ENCODE measurements at places on chromosomes 4 and X. TPM values are rescaled to one million over a fixed set of nuclear protein-coding genes. Genes with fewer than 3 reads are reported as not detected.

DNA sequence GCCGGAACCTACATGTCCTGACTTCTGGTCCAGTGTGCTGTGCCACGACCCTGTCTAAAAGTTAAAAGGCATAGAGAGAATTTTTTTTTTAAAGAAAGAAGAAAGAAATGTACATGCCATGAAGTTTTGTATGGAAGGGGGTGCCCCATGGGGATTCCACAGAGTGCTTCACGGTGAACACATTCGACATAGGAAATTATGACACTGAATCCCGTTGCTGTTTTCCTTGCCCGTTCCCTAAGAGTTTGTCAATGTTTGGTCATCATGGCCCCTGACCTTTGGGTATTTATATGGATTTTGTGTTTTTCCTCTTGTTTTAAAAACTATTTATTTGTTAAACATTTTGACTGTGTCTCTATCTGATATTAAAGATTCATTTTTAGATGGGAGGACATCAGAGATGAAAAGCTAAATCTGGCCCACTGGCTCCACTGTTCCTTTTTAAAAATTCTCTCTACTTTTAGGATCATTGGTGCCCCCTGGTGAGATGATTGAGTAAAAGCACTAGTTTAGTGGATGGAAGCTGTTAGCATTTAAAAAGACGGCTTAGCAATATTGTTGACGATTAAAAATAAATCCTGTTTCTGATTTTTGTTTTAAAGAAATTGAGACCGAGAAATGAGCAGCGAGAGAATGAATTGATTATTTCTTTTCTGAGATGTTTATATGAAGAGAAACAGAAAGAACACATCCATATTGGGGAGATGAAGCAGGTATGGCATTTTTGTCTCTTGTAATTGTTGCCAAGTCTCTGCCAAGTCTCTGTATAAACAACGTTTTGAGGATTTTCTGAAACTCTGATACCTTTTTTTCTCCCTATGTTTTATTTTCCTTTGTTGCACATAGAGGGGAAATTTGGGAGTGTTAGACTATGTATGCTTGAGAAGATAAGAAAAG is 75.0 kb downstream of the PTTG2 start:
- DNase-seq: peak; percentile 87

DNA sequence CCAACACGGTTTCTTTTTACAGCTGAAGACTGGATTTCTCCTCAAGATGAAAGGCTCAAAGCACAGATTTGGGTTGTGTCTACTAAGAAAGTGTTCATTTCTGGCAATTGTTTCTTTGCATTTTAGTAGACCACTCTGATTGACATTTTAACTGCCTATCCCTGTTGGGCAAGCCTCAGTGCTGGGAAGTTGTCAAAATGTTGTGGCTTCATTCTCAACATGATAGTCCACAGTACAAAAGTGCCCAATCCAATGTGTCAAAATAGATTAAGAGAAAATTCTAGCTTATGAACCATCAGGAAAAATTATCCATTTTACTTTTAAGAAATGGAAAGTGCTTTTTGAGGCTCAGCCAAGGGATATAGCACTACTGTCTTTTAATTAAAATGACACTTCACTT is 323.9 kb upstream of the PRPS2 start:
- DNase-seq: no peak

DNA sequence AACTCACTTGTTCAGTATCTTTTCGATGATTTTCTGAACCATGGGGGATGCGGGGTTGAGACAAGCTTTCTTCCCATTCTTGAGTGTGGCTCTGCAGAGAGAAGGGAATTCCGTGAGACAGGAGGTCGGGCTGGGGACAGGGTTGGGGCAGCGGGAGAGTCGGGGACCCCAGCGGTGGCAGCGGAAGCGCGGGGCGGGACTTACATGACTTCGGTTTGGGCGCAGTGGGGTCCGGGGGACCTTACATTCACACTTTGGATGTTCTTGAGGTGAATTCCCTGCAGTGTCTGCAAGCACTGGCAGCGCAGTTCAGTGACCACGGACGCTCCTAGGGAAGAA is 434 bp downstream of the CXCL3 start:
- DNase-seq: no peak

DNA sequence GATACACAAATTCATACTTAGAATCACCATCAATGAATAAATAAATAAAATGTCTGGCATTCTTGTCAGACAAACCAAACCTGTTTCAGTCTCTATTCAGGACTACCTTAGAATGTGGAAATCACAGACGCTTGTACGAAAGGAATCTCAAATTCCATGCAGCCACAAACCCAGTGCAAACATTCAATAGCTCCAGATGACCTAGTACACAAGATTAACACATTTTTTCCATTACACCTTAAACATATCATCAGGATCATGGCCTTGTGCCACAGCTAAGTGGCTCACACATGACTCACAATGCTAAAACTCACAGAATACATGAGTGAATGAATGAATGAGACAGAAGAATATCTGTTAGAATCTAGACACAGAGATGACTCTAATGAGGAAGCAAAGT is 134.2 kb downstream of the PWWP3B start:
- DNase-seq: no peak

DNA sequence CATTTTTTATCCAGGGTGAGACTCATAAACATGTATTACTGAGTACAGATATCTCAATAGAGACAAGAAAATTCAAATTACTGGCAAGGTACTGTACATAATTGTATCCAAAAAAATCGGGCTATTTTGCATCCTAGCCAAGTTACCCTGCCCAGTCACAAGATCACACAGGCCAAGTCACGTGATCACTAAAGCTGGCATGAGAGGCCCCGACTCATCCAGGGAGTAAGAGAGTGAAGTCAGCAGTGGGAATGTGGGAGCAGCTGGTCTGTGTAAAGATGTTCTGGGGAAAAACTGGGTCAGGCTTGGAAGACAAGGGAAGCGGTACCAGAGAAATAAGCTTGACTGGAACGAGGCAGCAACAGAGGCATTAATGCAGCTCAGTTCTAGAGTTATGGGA is 119.3 kb upstream of the STS start:
- no peak for DNase-seq

DNA sequence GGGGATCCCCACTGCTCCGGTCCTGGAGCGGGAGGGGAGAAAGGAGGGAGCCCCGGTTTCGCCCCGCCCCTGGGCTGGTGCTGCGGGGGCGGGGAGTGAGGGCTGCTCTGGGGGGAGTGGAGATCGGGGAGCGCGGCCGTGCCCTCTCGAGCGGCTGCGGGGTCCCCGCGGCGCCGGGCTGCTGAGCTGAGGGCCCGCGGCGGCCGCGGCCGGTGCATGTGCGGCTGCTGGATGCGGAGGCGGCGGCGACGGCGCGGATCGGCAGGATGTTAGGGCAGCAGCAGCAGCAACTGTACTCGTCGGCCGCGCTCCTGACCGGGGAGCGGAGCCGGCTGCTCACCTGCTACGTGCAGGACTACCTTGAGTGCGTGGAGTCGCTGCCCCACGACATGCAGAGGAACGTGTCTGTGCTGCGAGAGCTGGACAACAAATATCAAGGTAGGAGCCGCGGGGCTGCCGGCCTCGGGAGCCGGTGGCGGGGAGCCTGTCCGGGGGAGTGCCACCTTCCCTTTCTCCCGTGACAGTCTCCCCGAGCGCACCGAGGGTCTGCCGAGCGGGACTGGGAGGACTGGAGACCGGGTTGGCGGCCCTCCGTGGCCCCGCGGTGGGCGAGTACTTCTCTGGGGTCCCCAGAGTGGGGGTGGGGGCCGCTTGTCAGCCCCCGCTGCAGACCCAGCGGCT is at the start of gene ING2:
TSS of gene ING2 (plus strand) at position 129 of the 681 bp plus-strand sequence. CDS start at position 267, 138 bp downstream.
- DNase-seq: peak; percentile 92

- DNase-seq: no peak
These were observed 457.5 kb upstream of the GNPDA2 start for GRCh38 chr4:45183905-45184304.

DNA sequence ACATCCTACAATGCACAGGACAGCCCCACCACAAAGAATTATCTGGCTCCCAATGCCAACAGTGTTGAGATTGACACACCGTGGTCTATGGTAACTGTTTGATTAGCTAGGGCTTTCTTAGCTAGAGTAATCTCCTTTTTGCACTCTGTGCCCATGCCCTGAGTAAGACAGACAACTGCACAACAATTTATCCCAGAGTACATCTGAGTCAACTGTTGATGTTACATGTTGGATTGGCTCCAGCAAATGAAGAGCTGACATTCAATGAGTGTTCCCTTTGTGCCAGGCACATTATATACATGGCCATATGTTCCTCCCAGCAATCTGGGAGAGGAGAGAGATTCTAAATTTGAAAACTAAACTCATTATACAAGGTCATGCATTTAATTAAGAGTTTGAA is 3.9 kb upstream of the FAM9C start:
- peak; percentile 76 for DNase-seq

DNA sequence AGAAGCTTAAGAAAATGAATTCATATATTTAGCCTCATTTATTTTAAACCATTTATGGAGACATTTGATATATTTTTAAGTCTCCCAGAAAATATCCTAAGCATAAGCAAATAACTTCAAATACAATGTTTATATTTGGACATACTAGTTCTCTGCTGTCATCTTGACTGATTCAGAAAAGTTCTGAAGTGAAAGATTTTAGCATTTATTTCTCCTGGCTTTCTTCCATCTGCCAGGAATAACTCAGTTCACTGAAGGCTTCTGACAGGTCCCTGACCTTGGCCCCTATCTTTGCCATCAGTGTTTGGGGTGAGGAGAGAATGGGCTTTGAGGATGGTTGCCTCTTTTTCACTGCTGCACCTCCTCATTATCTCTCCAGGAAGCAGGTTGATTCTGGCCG is 115.7 kb downstream of the SLIT2 start:
- DNase-seq: no peak

DNA sequence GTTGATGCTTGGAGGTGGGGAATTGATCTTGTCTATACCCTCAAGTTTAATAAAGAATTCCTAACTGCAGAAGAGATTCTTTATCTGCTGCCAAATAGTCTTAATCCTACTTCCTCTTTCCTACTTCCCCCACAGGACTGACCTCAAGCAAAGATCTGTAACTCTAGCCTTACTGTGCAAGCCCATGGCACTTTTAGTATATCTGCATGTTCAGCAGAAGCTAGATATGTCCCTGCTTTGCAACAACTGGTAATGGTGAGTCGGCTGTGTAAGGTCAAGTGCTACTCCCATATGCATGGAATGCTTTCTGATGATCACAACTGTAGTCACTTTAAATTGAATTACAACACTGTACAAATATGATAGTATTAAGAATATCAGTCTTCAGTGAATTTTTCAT is 26.3 kb upstream of the PDS5A start:
- peak; percentile 7 for DNase-seq

- no peak for DNase-seq
These were observed 22.4 kb downstream of the PCDH18 start for GRCh38 chr4:137509855-137510282.

GRCh38 chrX:72395237-72395636 is 89.5 kb upstream of the CITED1 start:
- DNase-seq: peak; percentile 52

DNA sequence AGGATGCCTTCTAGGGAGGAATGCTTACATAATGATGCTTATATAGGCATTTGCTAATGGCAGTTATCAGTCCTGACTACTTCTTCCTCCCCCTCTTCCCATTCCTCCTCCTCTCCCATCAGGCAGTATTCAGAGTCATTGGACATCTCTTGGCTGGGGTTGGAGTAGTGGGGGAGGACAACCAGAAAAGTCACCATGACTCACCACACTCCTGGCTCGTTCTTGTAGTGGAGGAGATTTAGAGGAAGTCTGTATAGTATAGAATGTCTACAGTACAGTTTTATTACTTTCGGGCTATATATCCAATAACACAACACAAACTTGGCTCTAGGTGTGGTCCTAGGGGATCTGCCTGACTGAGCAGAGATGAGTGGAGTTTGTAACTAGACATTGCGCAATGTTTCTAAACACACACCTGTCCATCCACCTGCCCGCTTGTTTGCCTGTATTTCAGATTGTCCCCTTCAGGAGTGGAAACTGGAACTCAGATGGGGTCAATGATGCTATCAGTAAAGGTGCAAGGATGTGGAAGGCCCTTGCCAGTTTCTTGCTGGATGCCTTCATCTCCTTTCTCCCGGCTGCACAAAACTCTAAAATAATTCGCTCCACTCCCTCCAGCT is 27.9 kb upstream of the KIAA1210 start:
- peak; percentile 19 for DNase-seq

GRCh38 chr4:17562157-17562556 is 14.8 kb upstream of the LAP3 start:
- DNase-seq: no peak

DNA sequence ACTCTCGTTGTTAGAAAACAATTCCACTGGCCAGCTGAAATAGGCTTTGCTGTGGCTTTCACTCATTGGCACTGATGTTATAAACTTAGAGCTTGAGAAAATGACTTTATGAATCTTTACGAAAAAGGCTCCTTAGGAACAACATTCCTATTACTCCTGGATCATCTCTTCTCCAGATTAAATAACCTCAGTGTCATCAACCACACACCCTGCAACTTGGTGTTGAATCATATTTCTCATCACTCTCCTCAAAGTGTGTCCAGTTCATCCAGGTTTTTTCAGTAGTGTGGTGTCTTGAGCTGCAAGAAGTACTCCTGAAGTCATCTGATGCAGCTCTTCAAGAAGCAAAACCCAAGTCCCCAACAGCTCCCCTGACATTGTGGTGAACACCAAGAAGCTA is 28.1 kb upstream of the ANOS1 start:
- no peak for DNase-seq

- DNase-seq: peak; percentile 81
These were observed 410.4 kb downstream of the INPP4B start for GRCh38 chr4:142435599-142436235.

- no peak for DNase-seq
These were observed 72.5 kb upstream of the KCNIP4 start for GRCh38 chr4:22021106-22021505.

- DNase-seq: no peak
These were observed 172.8 kb downstream of the SHROOM3 start for GRCh38 chr4:76607846-76608245.

GRCh38 chrX:3532581-3533085 is 180.8 kb downstream of the PRKX start:
- DNase-seq: no peak

- peak; percentile 15 for DNase-seq
These were observed 177.8 kb upstream of the ETNPPL start for GRCh38 chr4:108940634-108941033.

DNA sequence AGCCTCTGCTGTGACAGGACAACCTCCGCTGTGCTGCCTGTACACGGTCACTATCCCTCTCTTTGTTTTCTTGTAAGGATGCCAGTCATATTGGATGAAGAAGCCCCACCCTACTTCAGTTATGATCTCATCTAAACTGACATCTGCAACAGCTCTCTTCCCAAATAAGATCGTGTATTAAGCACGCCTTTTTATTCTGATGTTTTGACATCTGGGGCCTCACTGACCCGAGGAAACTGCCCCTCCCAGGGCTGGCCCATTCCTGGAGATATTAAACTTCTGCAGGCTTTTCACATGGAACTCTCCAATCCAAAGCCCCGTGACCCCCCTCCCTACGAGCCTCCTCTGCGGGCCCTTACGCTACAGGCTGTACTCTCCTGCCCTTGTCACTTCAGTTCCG is 232.0 kb downstream of the ARHGAP10 start:
- DNase-seq: no peak

GALNTL6 gene
- total RNA-seq: 0.62 TPM

GLOD5 gene
- total RNA-seq: not detected

SULT1E1 gene
- 17.4 TPM for total RNA-seq

NXF2B gene
- not detected for total RNA-seq

Measured in tongue (tissue), 3 donors.